ENCODE measurements at places on chromosomes 1 and 21. TPM values are rescaled to one million over a fixed set of nuclear protein-coding genes. Genes with fewer than 3 reads are reported as not detected.

GRCh38 chr1:50978852-50979781 is 9.1 kb downstream of the CDKN2C start:
- H3K27ac ChIP-seq: no peak overlapping the region
- H3K4me1 ChIP-seq: peaks cover 37% of the 10 kb centered on the region
- H3K4me3 ChIP-seq: peak overlapping the region; percentile 94

- DNase-seq: no peak
- H3K27ac ChIP-seq: no peak overlapping the region
These were observed 450.9 kb downstream of the MATN1 start for GRCh38 chr1:30272277-30273020.

OR2T35 gene
- not detected for total RNA-seq

DNA sequence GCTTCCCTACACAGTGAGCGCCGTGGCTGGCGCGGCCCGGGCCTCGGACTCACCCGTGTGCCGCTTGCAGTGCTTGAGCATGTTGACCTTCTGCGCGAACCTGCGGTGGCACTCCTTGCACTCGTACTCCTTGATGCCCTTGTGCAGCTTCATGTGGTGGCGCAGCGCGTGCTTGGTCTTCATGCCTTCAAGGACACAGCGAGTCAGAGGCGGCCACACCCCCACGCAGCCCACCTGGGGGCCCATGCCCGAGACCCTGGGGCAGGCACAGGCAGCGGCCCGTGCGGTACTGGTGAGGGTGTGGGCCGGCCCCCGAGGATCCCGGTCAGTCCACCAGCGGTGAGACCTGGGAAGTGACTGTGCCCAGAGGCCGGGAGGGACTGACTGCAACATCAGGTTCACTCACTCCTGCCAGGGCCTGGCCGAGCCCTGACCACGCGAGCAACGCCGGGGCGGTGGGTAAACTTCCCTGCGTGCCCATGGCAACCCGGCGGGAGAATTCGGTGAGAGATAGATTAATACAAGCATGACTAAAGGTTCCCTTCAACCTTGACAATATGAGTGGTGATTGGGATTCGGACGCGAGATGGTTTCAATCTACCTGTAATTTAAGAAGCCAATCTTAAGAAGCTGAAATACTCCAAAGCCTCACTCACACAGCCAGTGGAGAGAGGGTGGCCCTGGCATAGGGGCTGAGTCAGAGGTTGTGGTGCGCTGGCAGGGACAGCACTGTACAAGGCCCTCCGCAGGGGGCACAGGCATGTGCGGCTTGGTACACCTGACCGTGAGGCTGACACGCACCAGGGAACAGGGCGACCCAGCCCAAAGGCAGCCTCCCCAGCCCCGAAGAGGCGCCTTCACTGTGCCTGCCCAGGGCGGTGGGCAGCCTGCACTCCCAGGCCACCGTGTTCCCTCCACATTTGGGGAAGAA is 49.1 kb upstream of the RIPK4 start:
- peaks cover 6% of the 10 kb centered on the region for H3K4me1 ChIP-seq
- H3K27ac ChIP-seq: no peak overlapping the region
- DNase-seq: no peak
- no peak overlapping the region for H3K4me3 ChIP-seq
- H3K27me3 ChIP-seq: no peaks in the 10 kb centered on the region

- 0 out of 2 replicates have a peak, but pooled peaks cover 4% of the 10 kb centered on the region for H3K36me3 ChIP-seq
- peak overlapping the region; percentile 83 for H3K4me3 ChIP-seq
- H3K27ac ChIP-seq: peak overlapping the region; percentile 67
- peaks cover 65% of the 10 kb centered on the region for H3K4me1 ChIP-seq
- no peaks in the 10 kb centered on the region for H3K27me3 ChIP-seq
- DNase-seq: peak; percentile 73
These were observed 606 bp downstream of the DENND1B start for GRCh38 chr1:197774466-197775281.

DNA sequence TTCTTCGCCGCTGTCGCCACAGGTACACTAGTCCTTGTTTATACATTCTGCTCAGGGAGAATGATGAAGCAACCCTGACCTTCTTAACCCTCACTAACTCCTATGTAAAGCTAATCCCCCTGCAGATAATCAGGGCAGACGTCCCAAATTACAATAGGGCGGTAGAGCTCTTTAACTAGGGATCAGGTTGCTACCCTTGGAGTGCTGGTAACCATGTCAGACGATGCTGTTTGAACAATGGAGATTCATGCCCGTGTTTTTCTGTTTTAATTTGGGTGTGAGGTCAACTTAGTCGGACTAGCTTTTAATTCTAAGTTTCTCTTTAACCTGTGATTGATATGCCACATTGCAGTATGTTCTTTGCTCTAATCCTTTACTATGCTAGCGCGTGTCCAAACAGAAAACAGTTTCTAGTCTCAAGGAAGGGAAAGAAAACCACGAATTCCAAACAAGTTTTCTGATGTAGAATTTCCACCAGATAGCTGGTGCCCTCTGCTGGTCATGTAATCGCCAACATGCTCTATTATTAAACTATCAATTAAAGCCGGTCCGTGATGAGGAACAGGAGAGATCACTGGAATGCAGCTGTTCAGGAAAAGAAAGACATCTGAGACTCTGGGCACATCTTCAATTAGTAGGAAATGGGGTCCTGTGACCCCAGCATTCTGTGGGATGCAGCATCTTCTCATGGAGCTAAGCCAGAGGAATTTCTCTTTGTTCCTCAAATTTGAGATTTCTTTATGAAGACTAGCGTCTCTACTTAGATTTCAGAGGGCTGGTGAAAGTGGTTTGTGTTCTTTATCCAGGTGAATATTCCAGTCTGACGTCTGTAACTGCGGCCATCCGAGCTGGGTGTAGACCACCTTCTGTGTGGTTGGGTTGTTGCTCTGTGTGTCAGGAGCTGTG is 18.3 kb upstream of the VAMP3 start:
- no peak overlapping the region for H3K4me3 ChIP-seq
- no peaks in the 10 kb centered on the region for H3K27me3 ChIP-seq
- H3K4me1 ChIP-seq: 0 out of 2 replicates have a peak, but pooled peaks cover 3% of the 10 kb centered on the region
- DNase-seq: peak; percentile 78

TRIM63 gene
- not detected for total RNA-seq

- no peaks in the 10 kb centered on the region for H3K4me1 ChIP-seq
- H3K36me3 ChIP-seq: no peaks in the 10 kb centered on the region
- H3K4me3 ChIP-seq: no peak overlapping the region
- H3K27me3 ChIP-seq: no peaks in the 10 kb centered on the region
These were observed 1011.8 kb downstream of the PLA2G4A start for GRCh38 chr1:187840557-187840956.

DNA sequence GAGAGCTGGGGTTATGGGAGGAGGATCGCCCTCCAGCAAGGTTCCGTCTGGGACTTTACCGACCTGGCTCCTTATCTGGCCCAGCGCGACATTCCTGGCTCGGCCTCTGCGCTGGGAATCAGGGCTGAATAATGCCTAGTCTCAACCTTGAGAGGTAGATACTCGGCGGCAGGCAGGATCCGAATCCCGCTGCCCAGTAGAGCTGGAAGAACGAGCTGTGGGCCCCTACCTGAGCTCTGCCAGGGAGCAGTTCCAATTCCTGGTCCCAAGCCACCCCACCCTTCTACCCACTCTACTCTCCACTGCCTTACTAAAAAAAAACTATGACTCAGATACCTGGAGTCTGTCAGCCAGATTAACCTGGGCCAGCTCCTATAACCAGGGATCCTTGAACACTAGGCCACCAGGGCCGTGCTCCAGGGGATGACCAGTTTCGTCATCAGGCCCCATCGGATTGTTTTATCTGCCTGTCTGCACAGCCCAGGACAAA is 53.6 kb downstream of the RHBG start:
- H3K4me3 ChIP-seq: no peak overlapping the region
- no peak for DNase-seq
- H3K36me3 ChIP-seq: no peaks in the 10 kb centered on the region

CYP4B1 gene
- total RNA-seq: not detected

FCRLB gene
- 937 TPM for total RNA-seq

HPCA gene
- not detected for total RNA-seq

- no peak for DNase-seq
- peaks cover 6% of the 10 kb centered on the region for H3K4me1 ChIP-seq
- no peak overlapping the region for H3K4me3 ChIP-seq
- no peaks in the 10 kb centered on the region for H3K27me3 ChIP-seq
- H3K36me3 ChIP-seq: no peaks in the 10 kb centered on the region
These were observed 65.2 kb downstream of the OBSCN start for GRCh38 chr1:228272831-228273571.

DNA sequence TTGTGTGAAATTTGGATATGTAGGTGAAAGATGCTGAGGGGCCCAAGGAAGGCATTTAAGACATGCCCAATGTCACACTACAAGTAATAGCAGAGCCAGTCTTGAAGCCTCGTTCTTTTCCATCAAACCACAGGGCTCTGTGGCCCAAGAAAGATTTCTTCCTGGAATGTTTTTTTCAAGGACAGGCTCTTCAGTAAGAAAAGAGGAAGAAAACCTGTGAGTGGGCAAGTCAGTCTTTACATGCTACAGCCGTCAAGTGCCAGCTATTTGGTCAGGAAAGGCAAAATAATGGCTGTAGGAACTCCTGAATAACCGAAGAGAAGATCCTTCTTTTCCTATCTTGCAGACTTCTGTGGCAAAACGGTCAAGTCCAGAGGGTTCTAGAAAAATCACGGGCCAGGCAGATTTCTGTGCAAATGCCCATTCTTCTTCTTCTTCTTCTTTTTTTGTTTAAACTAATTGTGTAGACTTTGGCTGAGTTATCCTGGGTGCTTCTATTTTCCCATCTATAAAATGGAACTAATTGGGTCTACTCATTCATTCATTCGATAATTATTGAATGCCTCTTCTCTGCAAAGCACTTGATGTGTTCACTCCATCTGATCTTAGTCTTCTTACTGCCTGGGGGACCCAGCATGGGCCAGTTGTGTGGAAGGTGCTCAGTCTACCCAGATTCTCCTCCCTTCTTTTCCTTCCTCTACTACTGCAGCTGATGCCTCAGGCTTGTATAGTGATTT is 1.9 kb upstream of the ID3 start:
- H3K36me3 ChIP-seq: no peaks in the 10 kb centered on the region
- H3K27me3 ChIP-seq: no peaks in the 10 kb centered on the region
- H3K27ac ChIP-seq: no peak overlapping the region
- DNase-seq: no peak
- H3K4me1 ChIP-seq: peaks cover 65% of the 10 kb centered on the region

- DNase-seq: no peak
- no peaks in the 10 kb centered on the region for H3K36me3 ChIP-seq
- H3K27me3 ChIP-seq: no peaks in the 10 kb centered on the region
- H3K27ac ChIP-seq: no peak overlapping the region
These were observed 35.6 kb downstream of the HSPG2 start for GRCh38 chr1:21901473-21901847.

DNA sequence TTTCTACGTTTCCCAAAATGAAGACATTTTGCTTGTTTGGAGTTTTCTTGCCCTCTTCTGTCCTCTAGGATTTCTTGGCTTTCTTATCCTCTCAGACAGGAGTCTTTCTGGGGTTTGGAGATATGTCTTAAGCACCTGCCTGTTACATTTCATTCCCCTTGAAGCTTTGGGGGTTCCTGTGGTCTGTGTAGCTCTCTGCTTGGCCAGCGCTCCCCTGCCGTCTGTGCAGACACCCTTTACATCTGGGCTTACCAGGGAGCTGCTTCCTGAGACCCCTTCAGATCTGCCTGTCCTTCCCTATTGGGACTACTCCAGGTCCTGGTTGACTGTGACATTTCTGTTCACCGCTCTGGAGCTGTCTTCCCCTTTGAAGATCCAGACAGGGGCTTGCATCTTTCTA is 171.9 kb upstream of the CSF3R start:
- H3K4me3 ChIP-seq: peak overlapping the region; percentile 17
- H3K4me1 ChIP-seq: peaks cover 78% of the 10 kb centered on the region
- no peaks in the 10 kb centered on the region for H3K27me3 ChIP-seq
- DNase-seq: peak; percentile 54
- no peaks in the 10 kb centered on the region for H3K36me3 ChIP-seq

GRCh38 chr1:19668888-19669287 is 4.2 kb downstream of the HTR6 start:
- no peaks in the 10 kb centered on the region for H3K4me1 ChIP-seq
- no peak overlapping the region for H3K27ac ChIP-seq
- H3K4me3 ChIP-seq: no peak overlapping the region
- DNase-seq: no peak
- H3K36me3 ChIP-seq: no peaks in the 10 kb centered on the region

DNA sequence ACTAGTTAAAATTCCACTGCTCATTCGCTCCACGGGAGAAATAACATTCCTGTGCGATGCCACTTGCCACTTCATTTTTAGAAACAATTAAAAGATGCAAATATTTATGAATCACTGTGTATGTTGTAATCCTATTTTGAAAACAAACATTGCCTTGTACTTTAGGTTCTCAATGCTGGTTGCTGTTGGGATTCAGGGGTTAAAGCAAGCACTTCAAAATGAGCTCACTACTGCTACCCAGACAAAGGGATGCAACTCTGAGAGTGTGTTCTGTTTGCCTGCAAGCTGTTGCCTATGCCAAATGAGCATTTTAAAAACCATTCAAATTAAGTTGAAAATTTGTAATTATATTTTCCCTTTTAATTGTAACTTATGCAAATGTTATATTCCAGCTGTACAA is 87.5 kb downstream of the RWDD3 start:
- 0 out of 2 replicates have a peak, but pooled peaks cover 3% of the 10 kb centered on the region for H3K27me3 ChIP-seq
- no peak for DNase-seq
- H3K4me1 ChIP-seq: no peaks in the 10 kb centered on the region
- no peak overlapping the region for H3K27ac ChIP-seq
- H3K4me3 ChIP-seq: no peak overlapping the region

DNA sequence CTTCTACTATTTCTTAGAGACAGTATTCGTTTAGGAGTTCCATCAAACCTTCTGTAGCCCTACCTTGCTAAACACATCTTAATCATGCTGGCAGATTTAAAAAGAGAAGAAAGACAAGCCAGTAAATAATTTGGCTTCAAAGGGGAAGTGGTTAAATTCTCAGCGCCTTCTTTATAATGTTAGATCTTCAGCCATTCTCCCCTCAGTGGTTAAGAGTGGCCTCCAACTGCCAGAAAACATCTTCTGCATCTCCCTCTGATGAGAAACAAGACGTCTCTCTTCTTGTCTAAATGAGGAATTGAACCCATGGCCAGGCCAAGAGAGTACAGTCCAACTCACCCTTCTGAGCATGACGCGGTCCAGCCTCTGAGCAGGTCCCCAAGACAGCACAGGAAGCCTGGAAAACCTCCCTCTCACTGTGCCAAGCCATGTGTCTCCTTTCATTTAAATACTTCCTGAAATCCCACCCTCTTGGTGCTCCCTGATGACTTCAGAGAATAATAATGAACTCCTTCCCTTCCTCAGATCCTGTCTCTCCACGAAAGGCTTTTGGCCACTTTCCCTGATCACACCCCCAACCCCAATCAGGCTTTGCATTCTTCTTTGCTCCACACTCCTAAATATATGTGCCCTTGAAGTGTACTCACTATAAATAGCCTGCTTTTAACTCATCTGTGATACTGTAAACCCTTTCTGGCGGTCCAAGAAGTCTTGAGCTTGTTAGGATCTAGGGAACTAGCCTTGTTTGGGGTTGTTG is 16.4 kb upstream of the LRRC52 start:
- no peak overlapping the region for H3K4me3 ChIP-seq
- H3K4me1 ChIP-seq: no peaks in the 10 kb centered on the region
- no peak overlapping the region for H3K27ac ChIP-seq
- no peak for DNase-seq
- H3K27me3 ChIP-seq: no peaks in the 10 kb centered on the region

- H3K27me3 ChIP-seq: no peaks in the 10 kb centered on the region
- H3K36me3 ChIP-seq: peaks cover 64% of the 10 kb centered on the region
- H3K4me3 ChIP-seq: no peak overlapping the region
- peaks cover 10% of the 10 kb centered on the region for H3K4me1 ChIP-seq
- no peak overlapping the region for H3K27ac ChIP-seq
- no peak for DNase-seq
These were observed 55.8 kb downstream of the SLC45A1 start for GRCh38 chr1:8373581-8374241.
